ENCODE measurements at places on chromosomes 3 and 15.

DNA sequence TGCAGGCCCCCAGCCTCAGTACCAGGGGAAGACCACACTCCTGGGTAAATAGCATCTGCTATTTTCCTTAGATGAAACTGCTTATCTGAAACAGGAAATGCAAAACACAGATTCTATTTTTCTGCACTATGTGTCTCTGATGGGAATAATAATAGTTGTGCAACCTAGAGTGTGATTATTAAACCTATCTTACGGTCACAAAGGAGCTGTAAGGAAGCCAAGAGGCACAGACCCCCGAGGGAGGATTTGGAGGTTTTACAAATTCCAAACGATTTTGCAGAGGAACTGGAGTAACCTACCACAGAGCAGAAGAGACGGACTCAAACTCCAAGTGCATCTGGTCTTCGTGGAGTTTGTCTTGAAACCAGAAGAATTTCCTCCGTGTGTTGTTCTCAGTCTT, 14.1 kb upstream of the APOD start:
- no peak for DNase-seq

DNA sequence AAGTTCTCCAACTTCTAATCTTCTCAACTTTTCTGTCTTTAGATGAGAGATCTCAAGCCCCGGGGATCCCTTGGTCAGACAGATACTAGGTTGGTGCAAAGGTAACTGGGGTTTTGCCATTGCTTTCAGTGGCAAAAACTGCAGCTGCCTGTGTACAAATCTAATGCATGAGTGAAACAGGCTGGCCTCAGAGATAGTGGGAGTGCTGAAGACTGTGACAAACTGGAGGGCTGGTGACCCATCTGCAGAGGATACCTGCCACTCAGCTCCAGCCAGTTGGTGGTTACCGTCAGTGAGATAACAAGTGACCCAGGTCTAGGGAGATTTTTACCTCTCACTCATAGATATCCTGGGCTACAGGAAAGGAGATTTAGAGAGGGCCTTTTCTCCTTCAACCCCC, 85.7 kb downstream of the RYR3 start:
- no peak for DNase-seq

- peak; percentile 20 for DNase-seq
Measured at GRCh38 chr3:179898024-179898423, 138.7 kb downstream of the PEX5L start.

GRCh38 chr3:3038201-3038991, 71.8 kb downstream of the IL5RA start:
- DNase-seq: peak; percentile 14

DNA sequence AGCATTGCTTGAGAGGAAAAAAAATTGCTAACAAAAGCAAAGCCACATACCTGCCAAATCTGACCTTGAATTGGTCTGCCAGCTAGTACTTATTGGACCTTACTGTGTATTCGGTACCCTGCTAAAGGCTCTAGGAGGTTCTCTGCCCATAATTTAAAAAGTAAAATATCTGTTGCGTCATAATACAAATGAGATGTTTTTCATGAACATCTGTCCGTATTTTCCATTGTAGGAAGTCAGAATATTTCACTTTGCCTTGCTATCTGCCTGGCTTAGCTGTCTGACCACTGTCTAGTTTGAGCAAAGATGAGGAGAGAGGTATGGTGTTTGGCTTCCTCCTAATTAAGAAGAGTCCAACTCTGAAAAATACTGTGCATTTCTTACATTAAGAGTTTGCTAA, 10.8 kb upstream of the C3orf20 start:
- no peak for DNase-seq

GRCh38 chr3:131821191-131821762, 213.5 kb downstream of the CPNE4 start:
- DNase-seq: no peak

Measured in NCI-H1417 (cell line).